ENCODE measurements at places on chromosomes 5 and 9.

DNA sequence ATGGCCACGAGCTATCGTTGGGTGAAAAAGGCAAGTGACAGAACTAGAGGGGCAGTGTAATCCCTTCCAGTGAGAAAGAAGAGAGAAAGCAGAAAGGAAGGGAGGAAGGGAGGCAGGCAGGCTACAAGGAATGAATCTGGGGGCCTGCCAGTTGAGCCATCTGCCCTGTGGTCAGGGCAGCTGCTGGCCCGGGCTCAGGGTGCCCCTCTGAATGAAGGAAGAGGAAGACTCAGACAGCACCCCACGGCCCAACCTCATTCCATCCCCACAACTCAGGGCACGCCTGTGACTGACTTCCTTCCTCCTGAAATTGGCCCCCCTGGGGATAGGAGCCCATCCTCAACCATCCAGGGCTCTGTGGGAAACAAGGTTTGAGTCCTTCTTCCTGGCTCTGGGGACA lies 20.3 kb upstream of the FLT4 start:
- DNase-seq: no peak

- no peak for DNase-seq
Measured at GRCh38 chr9:89025553-89025952, 34.3 kb downstream of the S1PR3 start.

- DNase-seq: no peak
Measured at GRCh38 chr9:97633859-97634490, 354 bp downstream of the NCBP1 start.

- DNase-seq: no peak
Measured at GRCh38 chr5:76038212-76038611, 45.0 kb upstream of the SV2C start.

GRCh38 chr5:72608297-72608696 lies 101.1 kb upstream of the ZNF366 start:
- no peak for DNase-seq

GRCh38 chr5:78795757-78796156 lies 147.2 kb upstream of the LHFPL2 start:
- DNase-seq: no peak

DNA sequence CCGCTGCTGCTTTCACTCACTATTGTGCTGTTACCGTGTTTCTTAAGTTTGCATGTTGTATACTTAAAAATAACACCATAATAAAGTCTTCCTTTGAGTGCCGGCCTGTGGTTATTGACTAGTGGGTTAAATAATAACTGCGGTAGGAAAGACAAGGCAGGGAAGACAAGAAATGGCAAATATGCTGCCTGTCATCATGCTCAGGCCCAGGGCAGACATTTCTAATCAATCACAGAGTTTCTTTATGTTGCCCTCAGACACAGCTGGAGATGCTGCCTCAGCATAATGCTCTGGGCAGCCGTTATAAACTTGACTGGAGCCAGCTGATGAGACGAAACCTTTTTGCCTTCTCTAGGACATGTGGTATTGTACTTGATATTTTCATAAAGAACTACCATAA lies 215.0 kb downstream of the GAPVD1 start:
- no peak for DNase-seq

- no peak for DNase-seq
Measured at GRCh38 chr9:113654605-113655428, 191.3 kb downstream of the RGS3 start.

- DNase-seq: no peak
Measured at GRCh38 chr9:84141741-84142370, 161.3 kb downstream of the RMI1 start.

DNA sequence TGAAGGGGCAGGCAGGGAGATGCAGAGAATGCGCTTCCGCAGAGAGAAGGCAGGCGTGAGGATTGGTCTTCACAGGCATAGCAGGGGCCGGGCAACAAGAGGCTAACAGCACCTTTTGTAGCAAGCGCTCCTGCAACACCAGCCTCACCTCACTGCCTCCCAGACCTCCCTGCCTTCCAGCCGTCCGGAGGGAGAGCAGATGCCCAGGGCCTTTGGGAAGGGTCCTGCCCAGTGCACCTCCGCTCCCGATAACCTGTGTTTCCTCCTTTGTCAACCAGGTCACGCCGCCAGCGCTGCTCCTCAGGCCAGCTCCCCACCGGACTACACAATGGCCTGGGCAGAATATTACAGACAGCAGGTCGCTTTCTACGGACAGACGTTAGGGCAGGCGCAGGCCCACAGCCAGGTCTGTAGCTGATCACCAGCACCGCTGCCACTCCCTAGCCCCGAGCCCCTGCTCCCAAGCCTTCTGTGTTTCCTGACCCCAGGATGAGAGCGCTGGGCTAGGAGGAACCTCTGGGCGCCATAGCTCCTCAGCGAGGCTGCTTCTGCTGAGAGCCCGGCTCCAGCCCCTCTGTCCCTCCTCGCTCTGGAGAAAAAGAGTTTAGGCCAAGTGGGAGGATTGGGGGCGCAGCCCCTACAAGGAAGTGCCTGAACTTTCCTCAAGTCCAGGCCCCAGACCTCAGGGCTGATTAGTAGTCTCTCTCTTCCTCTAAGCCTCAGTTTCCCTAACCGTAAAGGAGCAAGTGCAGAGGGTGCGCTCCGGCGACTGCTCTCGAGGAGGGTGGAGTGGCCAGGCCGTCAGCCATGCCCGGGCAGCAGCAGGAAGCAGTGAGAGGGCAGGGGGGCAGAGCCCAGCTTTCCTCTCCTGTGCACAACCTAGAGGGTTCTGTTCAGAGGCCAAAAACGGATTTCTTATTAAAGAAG lies 28.4 kb upstream of the PRDM12 start:
- no peak for DNase-seq

- DNase-seq: no peak
Measured at GRCh38 chr5:165138236-165138635, 1632.8 kb downstream of the MAT2B start.

- no peak for DNase-seq
Measured at GRCh38 chr9:96062031-96062430, 186.5 kb downstream of the ERCC6L2 start.

Measured in cortex of kidney (tissue), 1 donor.